Astrocyte of the spinal cord (primary cell): ENCODE measurements at places on chromosomes 5 and 9.

DNA sequence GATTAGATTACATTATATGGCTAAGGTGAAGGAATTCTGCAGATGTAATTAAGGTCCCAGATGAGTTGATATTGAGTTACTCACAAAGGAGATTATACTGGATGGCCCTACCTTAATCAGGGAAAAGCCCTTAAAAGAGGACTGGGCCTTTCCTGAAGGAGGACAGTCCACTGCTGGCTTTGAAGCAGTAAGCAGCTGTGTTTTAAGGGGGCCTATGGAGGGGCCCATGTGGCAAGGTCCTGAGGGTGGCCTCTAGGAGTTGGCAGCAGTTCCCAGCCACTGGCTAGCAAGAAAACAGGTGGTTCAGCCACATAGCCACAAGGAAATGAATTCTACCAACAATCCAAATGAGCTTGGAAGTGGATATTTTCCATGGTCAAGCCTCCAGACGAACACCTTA, 36.4 kb upstream of the GDNF start:
- no peak for DNase-seq

- DNase-seq: no peak
These were observed 42.3 kb upstream of the CLPTM1L start for GRCh38 chr5:1387059-1387755.

DNA sequence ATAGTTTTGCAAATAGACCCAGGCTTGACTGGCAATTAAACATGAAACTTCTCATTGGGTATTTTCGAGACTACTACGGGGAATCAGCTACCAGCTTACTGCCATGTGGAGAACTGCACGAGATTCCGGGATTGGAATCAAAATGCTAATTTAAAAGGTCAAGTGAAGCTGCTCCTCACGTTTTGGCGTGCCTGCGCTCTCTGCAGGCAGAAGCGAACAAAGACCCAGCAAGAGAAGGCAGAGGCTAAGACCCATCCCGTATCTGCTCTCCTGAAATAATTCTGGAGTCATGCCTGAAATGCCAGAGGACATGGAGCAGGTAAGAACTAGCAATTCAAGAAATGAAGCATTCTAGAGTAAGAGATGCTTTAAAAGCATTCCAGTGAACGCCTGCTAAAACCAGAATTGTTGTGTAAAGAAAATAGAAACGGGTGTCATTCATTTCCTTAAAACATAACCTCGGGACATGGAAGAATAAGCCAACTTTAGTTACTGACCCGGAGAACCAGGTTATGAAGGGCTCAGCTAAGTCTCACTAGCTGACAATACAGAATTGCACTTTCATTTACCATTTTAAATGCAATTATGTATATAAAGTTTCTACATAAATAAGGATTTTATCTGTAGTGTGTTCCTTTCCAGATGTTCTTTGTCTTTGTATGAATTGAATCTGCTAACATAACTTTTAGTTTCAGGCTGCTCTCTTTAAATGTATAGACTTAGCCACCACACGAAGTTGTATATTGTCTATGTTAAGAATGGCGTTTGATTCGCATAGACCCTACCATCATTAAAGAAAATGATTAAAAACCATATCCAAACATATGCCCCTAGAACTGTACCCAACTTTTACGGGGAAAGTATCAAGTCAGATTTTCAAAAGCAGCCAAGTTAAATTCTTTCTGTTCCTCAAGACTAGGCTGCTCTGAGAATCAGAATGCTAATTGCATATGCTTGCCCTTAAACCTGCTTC, 2.0 kb upstream of the MAT2B start:
- DNase-seq: peak; percentile 80

DNA sequence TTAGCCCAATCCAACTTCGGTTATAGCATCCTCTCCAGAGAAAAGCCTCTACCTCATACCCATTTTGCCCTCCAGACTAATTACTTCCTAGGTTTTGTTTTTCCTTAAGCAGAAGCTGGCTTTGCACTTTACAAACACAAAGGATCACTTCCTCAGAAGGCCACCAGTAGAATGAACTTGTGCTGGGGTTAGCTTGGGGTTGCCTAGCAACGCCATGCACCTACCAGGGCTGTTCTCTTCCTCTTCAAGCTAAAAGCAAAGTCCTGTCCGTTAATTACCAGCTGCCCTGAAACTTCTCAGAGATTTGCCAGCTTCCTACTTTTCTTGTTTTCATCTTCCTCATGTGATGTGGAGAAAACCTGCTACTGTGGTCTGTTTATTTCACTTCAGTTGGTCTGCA, 132.0 kb upstream of the WWC1 start:
- no peak for DNase-seq

- DNase-seq: no peak
These were observed 317.0 kb upstream of the IRX4 start for GRCh38 chr5:2199697-2200096.

GRCh38 chr5:59897075-59897474, 3.5 kb upstream of the PDE4D start:
- DNase-seq: no peak

DNA sequence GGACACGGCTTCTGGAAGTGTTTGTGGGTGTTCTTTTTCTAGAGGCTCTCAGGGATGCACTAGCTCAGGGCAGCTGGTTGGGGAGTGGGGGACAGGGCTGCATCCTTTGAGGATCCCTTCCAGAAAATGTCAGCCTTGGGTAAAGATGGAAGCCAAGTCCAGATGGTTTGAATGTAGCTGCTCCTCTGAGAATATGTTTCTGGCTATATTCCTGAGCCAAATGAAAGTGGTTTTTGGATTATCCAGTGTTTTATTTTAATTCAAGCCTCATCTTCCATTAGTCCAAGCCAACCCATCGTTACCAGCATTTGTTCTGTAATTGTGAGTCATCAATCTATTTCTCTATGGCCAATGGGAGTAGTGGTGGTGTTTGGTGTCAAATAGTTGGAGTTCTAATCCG, 70.4 kb downstream of the SPRY4 start:
- no peak for DNase-seq

- peak; percentile 99 for DNase-seq
These were observed 55.6 kb downstream of the PTPDC1 start for GRCh38 chr9:94139672-94140417.

DNA sequence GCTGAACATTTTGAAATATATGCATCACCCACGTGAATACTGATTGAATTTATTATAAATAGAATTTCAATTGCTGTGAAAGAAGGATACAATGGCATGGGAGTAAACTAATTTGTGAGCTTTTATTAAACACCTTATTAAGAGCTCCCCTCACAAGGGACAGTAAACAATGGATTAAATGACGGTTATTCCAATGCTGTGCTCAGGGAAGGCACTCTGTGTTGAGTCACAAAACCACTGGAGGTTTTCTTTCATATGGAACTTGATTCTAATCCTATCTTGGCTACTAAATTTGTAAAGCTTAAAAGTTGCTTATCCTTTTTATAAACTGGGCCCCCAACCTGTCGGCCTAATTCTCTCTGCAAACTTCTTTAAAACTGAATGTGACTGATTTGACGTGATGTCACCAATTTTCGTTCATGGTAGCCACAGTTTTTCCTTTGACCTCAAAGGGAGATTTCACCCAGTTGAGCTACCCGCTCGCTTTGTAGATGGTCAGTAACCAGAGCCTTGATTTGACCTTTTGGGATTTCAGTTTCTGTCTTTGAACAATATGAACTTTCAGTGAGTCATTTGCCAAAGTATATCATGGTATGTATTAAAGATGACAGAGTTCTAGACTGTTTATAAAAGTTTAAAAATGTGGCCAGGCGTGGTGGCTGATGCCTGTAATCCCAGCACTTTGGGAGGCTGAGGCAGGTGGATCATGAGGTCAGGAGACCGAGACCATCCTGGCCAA, 61.3 kb upstream of the PIK3R1 start:
- no peak for DNase-seq

DNA sequence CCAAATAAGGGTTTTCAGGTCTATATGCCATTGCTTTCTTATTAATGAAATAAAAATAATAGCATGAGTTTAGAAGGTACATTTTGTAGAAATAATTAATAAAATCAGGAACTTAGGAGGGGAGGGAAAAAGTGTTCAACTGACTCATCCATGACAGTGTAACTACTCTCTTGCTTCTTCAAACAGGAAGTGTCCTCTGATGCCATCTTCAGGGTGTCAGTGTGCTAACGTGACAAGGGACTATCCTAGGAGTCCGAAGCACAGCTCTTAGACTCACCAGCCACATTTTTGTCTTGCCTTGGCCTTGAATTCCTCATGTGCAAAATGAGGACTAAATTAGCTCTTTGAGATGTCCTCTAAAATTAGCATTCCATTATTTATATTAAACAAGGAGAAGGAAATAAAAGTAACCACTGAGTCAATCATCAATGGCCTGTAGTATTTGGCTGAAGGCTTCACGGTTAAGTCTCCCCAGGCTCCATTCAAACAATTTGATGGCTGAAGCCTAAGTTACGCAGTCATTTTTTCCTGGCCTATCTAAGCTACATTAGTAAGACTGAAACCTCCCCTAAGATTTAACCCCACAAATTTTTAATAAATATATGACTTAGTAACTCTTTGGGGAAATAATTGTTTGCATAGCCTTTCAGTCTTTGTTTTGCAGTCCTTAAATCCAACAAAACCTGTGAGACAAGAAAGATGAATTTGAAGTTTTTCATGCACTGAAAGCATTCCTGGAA, 151.1 kb downstream of the ARL15 start:
- no peak for DNase-seq

DNA sequence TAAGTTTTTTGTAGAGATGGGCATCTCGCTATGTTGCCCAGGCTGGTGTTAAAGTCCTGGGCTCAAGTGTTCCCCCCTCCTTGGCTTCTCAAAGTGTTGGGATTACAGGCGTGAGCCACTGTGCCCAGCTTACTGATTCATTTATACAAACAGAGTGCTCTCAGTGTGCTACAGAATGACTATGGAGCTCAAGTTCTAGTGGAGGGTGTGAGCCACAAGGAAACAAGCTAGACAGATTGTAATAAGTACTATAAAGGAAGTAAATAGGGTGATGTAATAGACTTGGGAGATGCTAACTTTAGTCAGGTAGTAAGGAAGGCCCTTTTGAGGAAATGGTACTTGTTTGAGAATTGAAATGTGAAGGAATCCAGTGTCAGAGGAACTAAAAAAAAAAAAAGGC, 1.7 kb upstream of the TMEM267 start:
- DNase-seq: no peak

GRCh38 chr9:132820169-132820944, 57.7 kb downstream of the AK8 start:
- no peak for DNase-seq

DNA sequence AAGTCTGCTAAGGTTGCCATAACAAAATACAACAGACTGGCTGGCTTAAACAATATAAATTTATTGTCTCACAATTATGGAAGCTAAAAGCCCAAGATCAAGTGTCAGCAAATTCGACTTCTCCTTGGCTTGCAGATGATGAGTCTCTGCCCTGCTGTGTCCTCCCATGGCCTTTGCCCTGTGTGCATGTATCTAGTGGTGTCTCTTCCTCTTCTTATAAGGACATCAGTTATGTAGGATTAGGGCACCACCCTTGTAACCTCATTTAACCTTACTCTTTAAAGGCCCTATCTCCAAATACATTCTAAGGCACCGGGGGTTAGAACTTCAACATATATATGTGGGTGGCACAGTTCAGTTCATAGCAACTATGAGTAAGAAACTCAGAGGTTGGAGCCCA, 157.9 kb upstream of the RASA1 start:
- no peak for DNase-seq

- peak; percentile 72 for DNase-seq
These were observed 16.8 kb upstream of the ACTBL2 start for GRCh38 chr5:57499262-57500050.

- no peak for DNase-seq
These were observed 466.4 kb upstream of the MEF2C start for GRCh38 chr5:89349246-89349980.

- no peak for DNase-seq
These were observed 297.1 kb downstream of the HCN1 start for GRCh38 chr5:45399041-45399440.

- no peak for DNase-seq
These were observed 2.4 kb downstream of the PRRX2 start for GRCh38 chr9:129667850-129668249.
